Stimulated activated CD4-positive, alpha-beta T cell treated with anti-CD3 and anti-CD28 coated beads, TNF-alpha, amount 100 ng/mL, for 24 hours (primary cell): ENCODE measurements at places on chromosomes 2 and 18.

GRCh38 chr2:14712111-14712510 is 79.6 kb downstream of the LRATD1 start:
- DNase-seq = no peak

- no peak for DNase-seq
These were observed 46.6 kb upstream of the SERTAD2 start for GRCh38 chr2:64700133-64700809.

GRCh38 chr2:40803900-40804299 is 352.0 kb upstream of the SLC8A1 start:
- DNase-seq = no peak

- no peak for DNase-seq
These were observed 5.3 kb upstream of the PAX3 start for GRCh38 chr2:222303828-222304736.

GRCh38 chr2:8569332-8569930 is 112.4 kb upstream of the ID2 start:
- no peak for DNase-seq
